ENCODE measurements at places on chromosomes 3 and 15. TPM values are rescaled to one million over a fixed set of nuclear protein-coding genes. Genes with fewer than 3 reads are reported as not detected.

- DNase-seq: no peak
Measured at GRCh38 chr3:189337673-189338091, 165.9 kb downstream of the TPRG1 start.

DNA sequence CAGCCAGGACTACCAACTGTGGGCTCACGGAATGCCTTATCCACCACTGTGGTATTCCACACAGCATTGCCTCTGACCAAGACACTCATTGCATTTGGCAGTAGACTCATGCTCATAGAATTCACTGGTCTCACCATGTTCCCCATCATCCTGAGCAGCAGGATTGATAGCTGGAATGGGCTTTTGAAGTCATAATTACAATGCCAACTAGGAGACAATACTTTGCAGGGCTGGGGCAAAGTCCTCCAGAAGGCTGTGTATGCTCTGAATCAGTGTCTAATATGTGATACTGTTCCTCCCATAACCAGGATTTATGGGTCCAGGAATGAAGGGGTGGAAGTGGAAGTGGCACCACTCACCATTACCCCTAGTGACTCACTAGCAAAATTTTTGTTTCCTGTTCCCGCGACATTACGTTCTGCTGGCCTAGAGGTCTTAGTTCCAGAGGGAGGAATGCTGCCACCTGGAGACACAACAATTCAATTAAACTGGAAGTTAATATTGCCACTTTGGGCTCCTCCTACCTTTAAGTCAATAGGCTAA lies 58.6 kb upstream of the CCDC80 start:
- peak; percentile 84 for DNase-seq

DNA sequence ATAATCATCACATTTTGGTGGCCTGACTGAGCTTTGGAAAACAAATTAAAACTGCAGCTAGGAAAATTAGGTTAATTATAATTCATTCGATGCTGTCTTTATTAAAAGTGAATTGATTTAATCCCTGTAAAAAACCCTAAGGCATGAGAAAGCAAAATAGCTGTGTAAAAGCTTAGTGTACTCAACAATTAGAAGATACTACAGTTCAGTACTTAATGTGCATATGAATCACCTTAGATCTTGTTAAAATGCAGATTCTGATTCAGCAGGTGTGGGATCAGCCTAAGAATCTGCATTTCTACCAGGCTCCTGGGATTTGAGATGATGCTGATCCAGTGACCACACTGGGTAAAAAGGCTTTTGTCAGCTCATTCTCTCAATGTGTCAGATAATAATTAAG lies 559.9 kb upstream of the GOLIM4 start:
- DNase-seq: no peak

DNA sequence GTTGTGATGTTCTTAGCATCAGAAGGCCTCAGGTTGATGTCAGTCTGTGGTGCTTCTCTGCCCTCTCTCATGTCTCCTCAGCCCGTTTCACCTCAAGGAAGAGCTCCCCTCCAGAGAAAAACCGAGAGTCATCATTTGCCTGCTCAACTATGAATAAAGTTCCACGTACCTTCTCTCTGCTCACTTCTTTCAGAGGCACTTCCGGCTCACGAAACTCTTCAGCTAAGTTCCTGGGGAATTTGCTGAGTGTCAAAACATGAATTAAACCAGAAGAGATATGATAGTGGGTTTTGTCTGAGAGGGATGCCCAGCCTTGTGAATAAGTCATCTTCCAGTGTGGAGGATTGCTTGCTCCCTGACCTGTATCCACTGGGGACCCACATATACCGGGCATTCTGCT lies 37.7 kb downstream of the CCR4 start:
- DNase-seq: no peak

GRCh38 chr15:33215941-33216872 lies 21.7 kb upstream of the FMN1 start:
- DNase-seq: peak; percentile 28

- DNase-seq: no peak
Measured at GRCh38 chr3:175879417-175879816, 1020.3 kb downstream of the NAALADL2 start.

- DNase-seq: no peak
Measured at GRCh38 chr3:54710954-54711353, 216.9 kb downstream of the LRTM1 start.

GRCh38 chr15:50685191-50685975 lies 1.2 kb downstream of the TRPM7 start:
- no peak for DNase-seq

Gene CTDSPL2
- total RNA-seq: 116 TPM

Gene ATP13A5
- total RNA-seq: not detected

Gene SCAMP5
- 4.4 TPM for total RNA-seq

Gene UROC1
- not detected for total RNA-seq

Gene ZNF770
- 23.4 TPM for total RNA-seq

Gene MYO1E
- 81.3 TPM for total RNA-seq

Gene A4GNT
- total RNA-seq: not detected

Gene KIF23
- 151 TPM for total RNA-seq

All from RPMI7951 (cell line).